T-cell (primary cell): ENCODE measurements at places on chromosomes 7 and 10.

DNA sequence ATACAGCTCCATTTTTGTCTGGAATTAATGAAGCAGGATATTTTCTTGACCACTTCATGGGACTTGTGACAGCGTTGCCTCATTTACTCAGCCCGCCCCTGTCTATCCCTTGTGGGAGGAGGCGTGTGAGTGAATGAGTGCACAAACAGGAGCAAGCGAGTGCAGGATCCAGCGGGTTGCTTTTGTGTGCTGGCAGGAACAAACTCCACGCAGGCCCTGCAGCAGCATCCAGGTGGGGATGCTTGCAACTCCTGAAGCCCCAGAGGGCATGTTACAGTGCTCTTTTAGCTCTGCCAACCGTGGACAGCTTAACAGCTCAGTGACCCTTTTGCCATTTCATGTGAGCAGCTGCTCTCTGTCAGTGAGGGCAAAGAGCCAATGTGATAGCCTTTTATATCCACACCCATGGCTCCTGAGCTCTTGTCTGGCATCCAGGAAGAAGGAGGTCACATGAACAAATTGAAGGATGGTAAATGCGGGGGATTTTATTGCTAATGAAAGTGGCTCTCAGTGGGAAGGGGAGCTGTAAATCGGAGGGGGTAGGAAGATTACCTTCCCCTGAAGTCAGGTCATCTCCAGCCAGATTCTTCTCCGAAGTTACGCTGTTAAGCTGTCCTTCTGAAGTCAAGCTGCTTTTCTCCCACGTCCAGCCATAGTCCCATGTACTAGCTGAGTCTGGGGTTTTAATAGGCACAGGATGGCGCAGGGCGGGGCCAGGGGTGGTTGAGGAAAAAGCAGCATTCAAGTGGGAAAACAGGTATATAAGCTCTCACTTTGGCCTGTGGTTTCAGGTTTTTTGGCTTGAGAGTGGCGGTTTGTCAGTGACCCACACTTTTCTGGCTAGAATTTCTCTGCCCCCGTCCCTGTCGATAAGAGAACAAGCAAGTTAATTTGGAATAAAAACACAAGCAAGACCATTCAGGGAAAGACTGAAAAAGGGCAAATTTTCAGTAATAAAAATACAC, 714.7 kb upstream of the MBL2 start:
- no peak for DNase-seq

GRCh38 chr7:47454974-47455871, 126.7 kb downstream of the TNS3 start:
- DNase-seq: no peak

DNA sequence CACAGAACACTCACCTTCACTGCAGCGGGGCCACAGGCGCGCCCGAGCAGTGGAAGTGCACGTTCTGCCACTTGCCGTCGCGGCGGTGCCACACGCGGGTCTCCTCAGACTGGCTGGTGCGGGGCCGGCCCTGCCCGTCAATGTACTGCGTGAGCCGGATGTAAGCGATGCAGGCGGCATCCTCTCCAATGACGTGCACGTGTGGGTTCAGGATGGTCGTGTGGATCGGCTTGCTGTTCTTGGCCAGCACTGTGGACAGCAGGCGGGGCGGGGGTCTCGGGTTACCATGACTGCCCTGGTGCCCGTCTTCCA, 19.2 kb downstream of the YKT6 start:
- no peak for DNase-seq

GRCh38 chr10:34024282-34024681, 689.8 kb upstream of the NRP1 start:
- no peak for DNase-seq

GRCh38 chr7:114670676-114671075, 251.2 kb upstream of the MDFIC start:
- DNase-seq: no peak
